ENCODE measurements at places on chromosomes 16 and 17. TPM values are rescaled to one million over a fixed set of nuclear protein-coding genes. Genes with fewer than 3 reads are reported as not detected.

Gene TRPV3
- polyA plus RNA-seq: 2.1 TPM

Gene SLC16A13
- 6.8 TPM for polyA plus RNA-seq

Gene TP53TG3D
- not detected for polyA plus RNA-seq

Gene RAB40B
- 3.0 TPM for polyA plus RNA-seq

Gene SBK1
- polyA plus RNA-seq: not detected

Gene MRPL38
- polyA plus RNA-seq: 205 TPM

Gene CPHXL2
- polyA plus RNA-seq: not detected

Gene SYT17
- 3.7 TPM for polyA plus RNA-seq

- no peak for DNase-seq
These were observed 190.0 kb downstream of the C16orf95 start for GRCh38 chr16:87127061-87127765.

- no peak for DNase-seq
These were observed 188.6 kb downstream of the NTN1 start for GRCh38 chr17:9209781-9210370.

DNA sequence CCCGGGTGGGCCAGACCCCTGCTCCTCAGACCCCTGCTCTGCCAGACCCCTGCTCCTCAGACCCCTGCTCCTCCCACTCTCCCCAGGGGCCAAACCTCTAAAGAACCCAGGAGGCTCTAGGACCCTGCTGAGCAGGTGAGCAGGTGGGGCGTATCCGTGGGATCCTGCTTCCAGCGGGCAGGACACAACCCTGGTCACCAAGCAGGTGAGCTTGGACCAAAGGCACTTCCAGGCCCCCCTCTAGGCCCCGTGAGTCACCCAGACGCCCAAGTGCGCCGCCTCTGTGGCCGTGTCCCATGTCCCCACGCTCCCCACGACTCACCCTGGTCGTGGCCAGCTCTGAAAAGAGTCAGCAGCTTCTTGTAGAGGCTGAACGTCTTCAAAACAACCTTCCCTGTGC, 5.0 kb downstream of the CYBC1 start:
- no peak for DNase-seq

DNA sequence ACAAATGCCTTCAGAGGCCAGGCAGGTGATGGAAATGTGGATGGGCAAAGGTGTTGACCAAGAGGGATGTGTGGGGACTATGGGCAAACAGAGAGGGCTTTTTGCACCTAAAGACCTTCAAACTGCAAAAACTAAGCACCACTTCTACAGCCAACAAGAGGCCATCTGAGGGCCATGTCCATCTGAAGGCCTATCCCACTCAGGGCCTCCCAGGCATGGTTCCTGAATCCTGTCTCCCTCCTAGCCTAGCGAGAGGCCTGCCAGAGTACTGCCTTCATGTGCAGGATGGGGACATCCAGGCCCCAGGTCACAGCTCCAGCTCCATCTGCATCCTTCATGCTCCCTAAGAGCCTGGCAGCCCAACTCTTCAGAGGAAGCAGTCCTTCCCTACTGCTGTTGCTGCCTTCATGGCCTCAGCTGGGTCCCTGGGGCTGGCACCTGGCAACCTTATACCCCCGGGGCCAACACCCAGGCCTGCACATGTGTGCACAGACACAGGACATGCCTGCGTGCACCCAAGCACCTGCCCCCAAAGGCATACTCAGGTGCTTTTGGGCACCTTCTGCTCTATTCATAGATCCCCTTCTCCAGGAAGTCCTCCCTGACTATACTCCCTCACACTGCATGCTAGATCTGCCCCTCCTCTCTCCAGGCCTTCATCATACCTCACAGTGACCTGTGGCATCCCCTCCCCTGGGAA, 95.2 kb downstream of the C16orf78 start:
- no peak for DNase-seq

- no peak for DNase-seq
These were observed 21.8 kb upstream of the CACNG4 start for GRCh38 chr17:66942451-66943264.

DNA sequence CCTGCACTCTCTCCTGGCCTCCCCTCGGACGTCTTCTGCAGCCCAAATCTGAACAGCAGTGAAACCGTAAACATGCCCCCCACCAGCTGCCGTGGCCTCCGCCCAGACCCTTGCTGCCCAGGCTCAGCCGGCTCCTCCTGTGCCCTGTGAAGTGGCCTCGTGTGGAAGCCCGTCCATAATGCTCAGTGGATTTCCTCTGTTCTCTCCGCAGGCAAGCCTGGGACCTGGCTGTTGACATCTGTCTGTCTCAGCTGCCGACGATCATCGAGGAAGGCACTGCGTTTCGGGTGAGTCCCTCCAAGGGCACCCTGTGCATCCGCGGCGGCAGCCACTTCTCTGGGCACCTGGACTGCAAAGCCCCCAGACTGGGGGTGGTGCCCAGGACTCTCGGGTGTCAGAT, 153.9 kb upstream of the CHMP6 start:
- DNase-seq: no peak

GRCh38 chr17:79830763-79831264, 8.4 kb downstream of the CBX4 start:
- no peak for DNase-seq

DNA sequence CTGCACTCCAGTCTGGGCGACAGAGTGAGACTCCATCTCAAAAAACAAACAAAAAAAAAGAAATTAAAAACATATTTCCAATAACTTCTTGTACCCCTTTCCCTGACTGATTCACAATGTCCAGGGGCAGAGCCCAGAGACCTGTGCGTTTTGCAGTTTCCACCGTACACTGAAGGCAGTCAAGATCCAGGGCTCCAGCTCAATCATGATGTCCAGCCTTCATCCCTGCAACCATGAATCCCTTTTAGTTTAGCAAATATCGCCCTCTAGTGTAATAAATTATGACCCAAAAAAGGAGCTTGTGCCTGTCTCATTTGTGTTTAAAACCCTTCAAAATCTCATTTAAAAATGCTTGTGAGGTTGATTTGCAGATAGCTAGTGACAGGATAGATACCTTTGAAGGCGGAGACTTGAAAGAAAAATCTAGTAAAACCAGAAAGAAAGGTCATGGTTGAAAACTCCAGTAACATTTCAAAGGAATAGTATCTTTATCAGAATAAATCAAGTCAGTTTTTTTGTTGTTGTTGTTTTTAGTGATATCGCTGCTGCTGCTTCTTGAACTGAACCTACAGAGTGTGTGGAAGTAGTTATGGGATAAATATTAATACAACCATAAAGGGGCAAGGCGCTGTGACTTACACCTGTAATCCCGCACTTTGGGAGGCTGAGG, 3.7 kb upstream of the ERN1 start:
- no peak for DNase-seq
